Activated CD4-positive, alpha-beta memory T cell treated with anti-CD3 and anti-CD28 coated beads, Interleukin-2, amount 10 ng/mL, durations not matched to agents 7 days and 5 days (primary cell): ENCODE measurements at places on chromosomes 13 and 19. TPM values are rescaled to one million over a fixed set of nuclear protein-coding genes. Genes with fewer than 3 reads are reported as not detected.
A peak's percentile ranks its signal among the peaks of the same experiment; 100 is the strongest.

- peak overlapping the region; percentile 91 for H3K4me3 ChIP-seq
- peak overlapping the region; percentile 78 for H3K27ac ChIP-seq
- peaks cover 55% of the 10 kb centered on the region for H3K36me3 ChIP-seq
- peak; percentile 39 for DNase-seq
- H3K27me3 ChIP-seq = no peaks in the 10 kb centered on the region
- peaks cover 68% of the 10 kb centered on the region for H3K4me1 ChIP-seq
These were observed 757 bp downstream of the EGLN2 start for GRCh38 chr19:40799558-40800338.

DNA sequence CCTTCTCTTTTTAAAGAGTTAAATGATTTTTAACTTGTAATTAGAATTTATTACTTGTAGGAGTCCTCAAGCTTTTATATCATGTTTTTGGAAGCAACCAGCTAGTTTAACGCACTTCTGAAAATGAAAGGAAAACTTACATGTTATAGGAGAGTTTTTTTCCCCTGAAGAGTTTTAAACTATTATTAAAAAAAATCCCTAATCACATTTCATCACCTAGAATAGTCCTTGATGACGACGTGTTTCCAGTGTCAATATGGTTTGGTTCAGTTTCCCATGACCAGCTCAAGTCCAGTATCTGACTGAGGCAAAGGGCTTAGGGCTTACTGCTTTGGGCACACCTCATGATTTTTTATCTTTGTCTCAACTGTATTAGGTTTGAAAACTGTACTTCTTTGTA is 36.0 kb downstream of the URI1 start:
- H3K36me3 ChIP-seq = peaks cover 2% of the 10 kb centered on the region
- H3K4me1 ChIP-seq = peaks cover 23% of the 10 kb centered on the region
- DNase-seq = no peak
- H3K27me3 ChIP-seq = no peaks in the 10 kb centered on the region
- H3K27ac ChIP-seq = no peak overlapping the region

- no peak for DNase-seq
- peaks cover 8% of the 10 kb centered on the region for H3K27me3 ChIP-seq
- no peak overlapping the region for H3K4me3 ChIP-seq
- no peaks in the 10 kb centered on the region for H3K4me1 ChIP-seq
These were observed 39.0 kb upstream of the WASF3 start for GRCh38 chr13:26518451-26518959.

- peaks cover 60% of the 10 kb centered on the region for H3K4me1 ChIP-seq
- H3K36me3 ChIP-seq = peaks cover 50% of the 10 kb centered on the region
- no peak for DNase-seq
These were observed 10.4 kb downstream of the MIDN start for GRCh38 chr19:1258707-1259205.

DNA sequence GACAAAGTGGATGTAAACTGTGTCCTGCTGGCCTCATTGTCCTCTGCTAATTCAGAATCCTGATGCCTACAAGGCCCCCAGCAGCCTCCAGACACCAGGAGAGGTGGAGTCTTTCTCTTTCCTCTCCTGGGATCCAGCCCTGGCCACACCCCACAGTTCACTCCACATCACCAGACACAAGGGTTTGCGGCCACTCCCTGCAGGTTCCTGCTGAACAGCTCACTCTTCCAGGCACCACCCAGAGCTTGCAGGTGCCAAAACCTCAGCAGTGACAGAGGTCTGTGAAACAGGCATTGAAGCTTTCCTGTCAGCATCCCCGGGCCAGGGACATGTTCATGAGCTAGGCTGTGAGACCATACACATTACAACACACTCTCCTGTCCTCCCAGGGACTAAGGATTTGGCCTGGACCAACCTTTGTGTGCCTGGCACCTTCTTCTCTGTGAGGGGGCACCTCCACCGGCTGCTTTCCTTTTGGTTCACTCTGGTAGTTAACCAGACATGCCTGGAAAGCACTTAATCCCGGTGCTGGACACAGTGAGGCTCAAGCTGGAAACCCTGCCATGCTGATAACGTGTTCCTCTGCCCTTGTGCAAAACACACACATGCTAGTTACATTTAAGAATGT is 11.1 kb upstream of the ATP12A start:
- H3K27ac ChIP-seq = no peak overlapping the region
- H3K36me3 ChIP-seq = no peaks in the 10 kb centered on the region
- DNase-seq = no peak
- H3K4me3 ChIP-seq = no peak overlapping the region
- H3K27me3 ChIP-seq = no peaks in the 10 kb centered on the region
- H3K4me1 ChIP-seq = peaks cover 19% of the 10 kb centered on the region

- no peak overlapping the region for H3K4me3 ChIP-seq
- peaks cover 81% of the 10 kb centered on the region for H3K36me3 ChIP-seq
- no peaks in the 10 kb centered on the region for H3K27me3 ChIP-seq
- no peaks in the 10 kb centered on the region for H3K4me1 ChIP-seq
These were observed 13.8 kb downstream of the ZNF557 start for GRCh38 chr19:7083076-7083956.

GRCh38 chr19:1171755-1172352 is 2.2 kb downstream of the SBNO2 start:
- H3K4me1 ChIP-seq = peaks cover 30% of the 10 kb centered on the region
- H3K27ac ChIP-seq = peak overlapping the region; percentile 42
- no peaks in the 10 kb centered on the region for H3K27me3 ChIP-seq
- peak overlapping the region; percentile 88 for H3K4me3 ChIP-seq
- DNase-seq = no peak

- no peak overlapping the region for H3K4me3 ChIP-seq
- DNase-seq = no peak
- no peaks in the 10 kb centered on the region for H3K4me1 ChIP-seq
- no peaks in the 10 kb centered on the region for H3K36me3 ChIP-seq
- no peak overlapping the region for H3K27ac ChIP-seq
- peaks cover 7% of the 10 kb centered on the region for H3K27me3 ChIP-seq
These were observed 5.0 kb downstream of the PRSS57 start for GRCh38 chr19:690203-690602.

DNA sequence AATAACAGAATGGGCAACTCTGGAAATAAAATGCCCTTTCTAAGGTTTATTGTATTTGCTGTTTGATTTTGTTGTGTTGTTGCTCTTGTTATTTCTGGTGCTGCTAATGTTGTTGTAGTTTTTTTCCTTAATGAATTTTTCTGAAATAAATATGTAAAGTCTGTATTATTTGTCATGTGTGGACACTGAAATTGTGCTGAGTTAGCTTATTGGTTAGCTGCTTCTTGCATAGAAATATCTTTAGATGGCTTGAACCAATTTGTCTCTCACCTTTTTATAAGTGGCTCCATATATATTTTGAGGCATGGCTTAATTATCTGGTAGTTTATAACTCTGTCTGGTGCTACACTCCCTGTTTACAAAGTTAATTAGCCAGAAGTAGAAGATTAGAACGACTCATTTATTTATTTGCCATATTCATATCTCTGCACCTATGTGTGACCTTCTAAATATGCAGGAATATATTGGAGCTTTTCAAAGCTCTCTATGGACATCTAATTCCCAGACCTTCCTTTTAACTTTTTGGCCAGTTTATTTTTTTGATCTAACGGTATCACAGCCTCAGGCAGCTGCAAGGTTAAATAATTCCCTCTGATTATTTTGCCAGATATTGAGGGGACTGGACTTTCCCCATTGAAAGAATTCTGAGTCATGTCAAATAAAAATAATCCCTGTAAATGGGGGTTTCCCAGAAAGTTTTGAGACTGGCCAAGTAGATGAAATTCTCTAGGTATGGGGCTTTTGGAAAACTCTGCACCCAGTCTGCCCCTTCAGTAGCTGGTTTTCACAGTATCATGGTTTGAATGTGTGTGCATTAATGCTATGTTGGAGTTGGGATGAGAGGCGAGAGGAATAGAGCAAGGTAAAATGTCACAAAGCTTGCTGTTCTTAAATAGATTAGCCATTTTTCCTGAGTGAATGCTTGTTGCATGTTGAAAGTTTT is 1331.7 kb upstream of the MIR17HG start:
- no peaks in the 10 kb centered on the region for H3K36me3 ChIP-seq
- DNase-seq = no peak
- no peaks in the 10 kb centered on the region for H3K4me1 ChIP-seq
- no peaks in the 10 kb centered on the region for H3K27me3 ChIP-seq
- H3K27ac ChIP-seq = no peak overlapping the region
- no peak overlapping the region for H3K4me3 ChIP-seq

- peaks cover 4% of the 10 kb centered on the region for H3K27me3 ChIP-seq
- no peak overlapping the region for H3K27ac ChIP-seq
- H3K4me3 ChIP-seq = no peak overlapping the region
- no peaks in the 10 kb centered on the region for H3K36me3 ChIP-seq
These were observed 7.4 kb upstream of the SIGLEC11 start for GRCh38 chr19:49968279-49968922.

DNA sequence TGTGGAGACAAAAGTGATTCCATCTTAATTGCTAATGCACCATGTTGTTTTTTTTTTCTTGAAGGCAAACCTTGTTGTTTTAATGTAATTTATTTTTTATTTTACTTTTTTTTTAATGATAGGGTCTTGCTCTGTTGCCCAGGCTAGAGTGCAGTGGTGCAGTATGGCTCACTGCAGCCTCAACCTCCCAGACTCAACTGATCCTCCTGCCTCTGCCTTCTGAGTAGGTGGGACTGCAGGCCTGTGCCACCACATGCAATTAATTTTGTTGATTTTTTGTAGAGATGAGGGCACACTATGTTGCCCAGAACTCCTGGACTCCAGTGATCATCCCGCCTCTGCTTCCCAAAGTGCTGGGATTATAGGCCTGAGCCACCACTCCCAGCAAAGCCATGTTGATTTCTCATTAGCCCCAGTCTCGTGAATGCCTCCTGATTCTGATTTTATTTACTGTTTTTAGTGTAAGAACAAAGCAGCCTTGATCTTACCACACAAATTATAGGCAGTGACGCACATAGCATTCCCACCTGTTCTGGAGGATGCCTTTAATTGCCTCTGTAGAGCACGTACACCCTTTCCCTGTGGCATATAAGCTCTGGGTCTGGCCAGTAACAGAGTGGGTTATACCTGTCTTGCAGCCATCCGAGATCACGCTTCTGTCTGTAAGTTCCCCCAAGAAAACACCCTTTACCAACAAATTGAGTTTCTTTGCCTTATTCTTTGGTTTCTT is 150.4 kb downstream of the GGACT start:
- no peaks in the 10 kb centered on the region for H3K27me3 ChIP-seq
- H3K4me1 ChIP-seq = peaks cover 22% of the 10 kb centered on the region
- H3K36me3 ChIP-seq = peaks cover 8% of the 10 kb centered on the region
- DNase-seq = no peak

- no peaks in the 10 kb centered on the region for H3K36me3 ChIP-seq
- H3K27ac ChIP-seq = no peak overlapping the region
- no peak overlapping the region for H3K4me3 ChIP-seq
- DNase-seq = no peak
- H3K27me3 ChIP-seq = no peaks in the 10 kb centered on the region
These were observed 852 bp upstream of the CYP4F12 start for GRCh38 chr19:15671891-15672579.

DNA sequence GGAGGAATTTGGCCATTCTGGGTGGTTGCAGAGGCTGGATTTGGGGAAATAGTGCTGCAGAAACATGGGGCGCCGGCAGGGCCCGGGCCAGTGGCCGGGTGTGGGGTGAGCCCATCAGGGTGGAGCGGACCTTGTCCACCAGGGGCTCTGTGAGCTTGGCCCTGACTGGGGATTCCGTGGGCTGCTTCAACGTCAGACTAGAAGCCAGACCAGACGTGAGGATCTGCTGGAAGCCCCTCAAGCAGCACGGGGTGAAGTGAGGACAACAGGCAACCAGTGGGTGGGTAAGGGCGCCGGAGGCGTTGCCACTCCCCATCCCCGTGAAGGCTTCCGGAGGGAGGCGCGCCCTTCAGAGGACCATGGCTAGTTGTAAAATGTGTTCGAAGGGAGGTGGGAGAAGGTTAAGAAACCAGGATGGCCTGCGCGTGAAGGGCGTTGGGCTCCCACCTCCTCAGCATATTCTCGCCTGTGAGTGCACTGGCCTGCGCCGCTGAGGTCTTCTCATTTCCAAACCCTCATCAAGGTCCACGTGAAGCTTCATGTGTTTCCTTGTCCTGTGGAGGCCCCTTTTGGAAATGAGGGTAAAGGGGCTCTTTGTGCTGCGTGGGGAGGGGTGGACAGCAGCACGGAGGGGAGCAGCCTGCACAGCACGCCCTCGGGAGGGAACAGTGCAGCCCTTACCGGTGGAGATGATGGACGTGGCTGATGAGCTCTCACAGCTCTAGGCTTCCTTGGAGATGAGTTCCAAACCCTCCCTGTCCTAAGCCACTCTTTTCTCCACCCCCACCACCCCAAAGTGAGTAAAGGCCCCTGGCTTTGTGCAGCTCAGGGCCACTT is 8.3 kb downstream of the TEX29 start:
- no peak overlapping the region for H3K4me3 ChIP-seq
- H3K36me3 ChIP-seq = no peaks in the 10 kb centered on the region
- DNase-seq = peak; percentile 12
- H3K27me3 ChIP-seq = no peaks in the 10 kb centered on the region

- no peak overlapping the region for H3K27ac ChIP-seq
- DNase-seq = no peak
- H3K4me1 ChIP-seq = peaks cover 5% of the 10 kb centered on the region
- H3K36me3 ChIP-seq = peaks cover 6% of the 10 kb centered on the region
- H3K27me3 ChIP-seq = no peaks in the 10 kb centered on the region
- H3K4me3 ChIP-seq = no peak overlapping the region
These were observed 139.9 kb downstream of the MRPL57 start for GRCh38 chr13:21316376-21316775.

DNA sequence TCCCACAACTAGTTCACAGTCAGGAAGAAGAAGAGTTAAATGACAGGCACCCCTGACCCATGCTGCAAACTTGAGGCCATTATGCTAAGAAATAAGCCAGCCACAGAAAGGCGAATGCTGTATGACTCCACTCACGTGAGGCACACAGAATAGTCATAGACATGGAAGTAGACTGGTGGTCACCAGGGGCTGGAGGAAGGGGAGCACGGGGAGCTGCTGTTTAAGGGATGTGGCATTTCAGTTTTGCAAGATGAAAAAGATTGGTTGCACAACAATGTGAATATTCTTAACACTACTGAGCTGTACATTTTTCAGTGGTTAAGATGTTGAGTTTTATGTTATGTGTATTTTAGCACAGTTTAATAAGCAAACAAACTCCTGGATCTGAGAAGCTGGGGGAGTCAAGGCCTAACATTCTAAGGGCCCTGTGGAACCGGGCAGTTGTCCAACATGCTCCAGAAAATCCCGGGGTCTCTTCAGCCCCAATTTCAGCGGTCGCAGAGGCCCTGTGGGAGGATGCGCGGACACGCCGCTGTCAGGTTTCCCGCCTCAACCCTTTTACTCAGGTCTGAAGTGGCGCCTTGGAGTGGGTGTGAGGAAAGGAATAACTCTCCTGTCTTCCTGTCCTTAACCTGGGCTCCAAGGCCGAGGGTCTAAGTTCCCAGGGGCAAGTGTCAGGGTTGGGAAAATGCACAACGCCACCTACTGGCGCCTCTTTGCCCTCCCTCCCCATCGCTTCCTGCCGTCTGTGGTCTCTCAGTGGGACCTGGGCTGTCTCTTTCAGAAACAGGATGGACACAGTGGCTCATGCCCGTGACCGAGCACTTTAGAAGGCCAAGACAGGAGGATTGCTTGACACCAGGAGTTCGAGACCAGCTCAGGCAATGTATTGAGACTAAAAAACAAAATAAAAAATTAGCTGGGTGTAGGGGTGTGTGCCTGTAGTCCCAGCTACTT is 4.4 kb upstream of the TMEM272 start:
- H3K36me3 ChIP-seq = no peaks in the 10 kb centered on the region
- no peak overlapping the region for H3K4me3 ChIP-seq
- H3K4me1 ChIP-seq = peaks cover 8% of the 10 kb centered on the region
- DNase-seq = peak; percentile 48
- H3K27me3 ChIP-seq = peaks cover 18% of the 10 kb centered on the region

- no peaks in the 10 kb centered on the region for H3K4me1 ChIP-seq
- peaks cover 17% of the 10 kb centered on the region for H3K27me3 ChIP-seq
- DNase-seq = no peak
- no peak overlapping the region for H3K27ac ChIP-seq
- no peak overlapping the region for H3K4me3 ChIP-seq
These were observed 313.3 kb downstream of the ZNF536 start for GRCh38 chr19:30685426-30686000.

Gene CEACAM7
- not detected for total RNA-seq

Gene LILRA1
- total RNA-seq = not detected

Gene MTUS2
- not detected for total RNA-seq
